ENCODE measurements at places on chromosomes 5 and 9.
A peak's percentile ranks its signal among the peaks of the same experiment; 100 is the strongest.

- DNase-seq: no peak
These were observed 14.5 kb downstream of the C9orf43 start for GRCh38 chr9:113425072-113425471.

- no peak for DNase-seq
These were observed 1009.8 kb downstream of the DNAH5 start for GRCh38 chr5:12934722-12935121.

DNA sequence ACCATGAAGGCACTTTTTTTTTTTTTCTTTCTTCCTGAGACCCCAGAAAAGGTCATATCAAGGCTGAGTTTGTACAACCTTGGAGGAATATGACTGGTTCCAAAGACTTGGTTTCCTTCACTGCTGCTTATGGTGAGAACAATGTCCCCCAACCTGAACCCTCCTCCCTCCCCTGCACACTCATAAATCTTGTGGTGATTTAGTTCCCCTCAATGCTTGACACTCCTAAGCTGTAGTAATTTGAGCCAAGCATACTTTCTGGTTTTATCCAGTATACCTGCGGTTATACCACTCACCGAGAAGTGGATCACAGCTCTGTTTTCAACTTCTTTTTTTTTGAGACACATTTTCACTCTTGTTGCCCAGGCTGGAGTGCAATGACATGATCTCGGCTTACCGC lies 149.9 kb upstream of the KLF4 start:
- DNase-seq: no peak

DNA sequence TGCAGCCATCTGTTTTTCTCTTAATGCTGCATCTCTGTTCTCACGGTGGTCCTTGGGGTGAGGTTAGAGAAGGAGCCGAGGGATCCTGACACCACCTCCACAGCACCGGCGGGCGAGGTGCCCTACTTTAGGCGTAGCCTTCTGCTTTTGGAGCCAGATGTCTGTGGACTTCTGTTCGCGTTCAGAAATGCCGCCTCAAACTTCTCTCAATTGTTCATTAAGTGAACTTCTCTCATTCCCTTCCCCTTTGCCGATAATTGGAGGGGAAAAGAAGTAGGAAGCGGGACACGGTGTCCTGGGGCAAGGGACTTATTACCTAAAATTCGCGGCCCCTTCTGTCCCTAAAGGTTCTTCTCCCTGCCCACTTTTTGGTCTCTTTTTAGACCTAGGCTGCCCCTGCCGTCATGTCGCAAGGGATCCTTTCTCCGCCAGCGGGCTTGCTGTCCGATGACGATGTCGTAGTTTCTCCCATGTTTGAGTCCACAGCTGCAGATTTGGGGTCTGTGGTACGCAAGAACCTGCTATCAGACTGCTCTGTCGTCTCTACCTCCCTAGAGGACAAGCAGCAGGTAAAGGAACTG lies 455 bp downstream of the KIF20A start:
- DNase-seq: no peak

- no peak for DNase-seq
These were observed 184.2 kb downstream of the FANCC start for GRCh38 chr9:95133325-95133705.

DNA sequence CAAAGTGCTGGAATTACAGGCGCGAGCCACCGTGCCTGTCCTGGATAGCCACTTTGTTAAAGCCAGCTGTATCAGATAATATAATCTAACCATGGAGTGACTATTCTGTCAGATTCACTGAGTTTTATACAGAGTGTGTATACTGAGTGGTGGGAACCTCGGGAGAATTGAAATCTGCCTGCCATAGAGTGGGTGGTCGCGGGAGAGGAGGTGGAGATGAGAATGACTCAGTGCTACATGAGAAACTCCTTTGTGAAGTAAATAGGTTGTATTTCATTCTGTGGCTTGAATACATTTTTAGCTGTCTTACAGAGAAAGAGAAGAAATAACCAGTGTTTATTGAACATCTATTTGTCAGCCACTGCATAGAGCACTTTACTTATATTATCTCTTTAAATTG lies 26.4 kb downstream of the ATP6V0E1 start:
- peak; percentile 7 for DNase-seq

DNA sequence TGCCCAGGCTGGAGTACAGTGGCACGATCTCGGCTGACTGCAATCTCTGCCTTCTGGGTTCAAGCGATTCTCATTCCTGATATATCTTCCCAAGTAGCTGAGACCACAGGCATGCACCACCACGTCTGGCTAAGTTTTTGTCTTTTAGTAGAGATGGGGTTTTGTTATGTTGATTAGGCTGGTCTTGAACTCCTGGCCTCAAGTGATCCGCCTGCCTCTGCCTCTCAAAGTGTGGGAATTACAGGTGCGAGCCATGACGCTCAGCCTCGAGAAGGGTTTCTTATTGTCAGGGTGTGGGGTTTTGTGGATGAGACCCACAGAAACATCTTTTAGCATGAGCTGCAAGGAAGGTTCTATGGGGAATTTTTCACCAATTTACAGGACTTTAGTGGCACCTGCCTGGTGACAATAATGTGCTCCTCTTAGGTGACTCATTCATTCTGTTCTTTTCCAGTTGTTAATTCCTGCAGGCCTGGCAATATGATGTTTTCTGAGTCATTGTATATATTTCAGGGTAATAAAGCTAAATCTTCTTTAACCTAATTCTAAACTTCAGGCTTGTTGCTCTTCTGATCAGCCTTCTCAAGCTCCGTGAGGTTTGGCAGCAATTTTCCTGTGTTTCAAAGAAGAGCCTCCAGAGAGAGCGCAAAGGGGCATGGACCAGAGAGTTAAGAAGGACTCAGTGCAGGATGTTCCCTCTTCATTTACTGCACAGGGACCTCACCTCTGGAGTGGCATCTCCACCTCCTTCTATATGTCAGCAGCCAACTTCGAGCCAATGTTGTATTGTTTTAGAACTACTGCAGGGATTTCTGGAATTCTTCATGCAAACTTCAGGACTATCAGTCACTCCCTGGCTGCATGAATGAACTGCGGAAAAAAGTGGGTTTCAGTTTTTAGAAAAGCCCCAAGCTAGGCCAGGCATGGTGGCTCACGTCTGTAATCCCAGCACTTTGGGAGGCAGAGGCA lies 77.8 kb upstream of the ZNF618 start:
- DNase-seq: no peak

GRCh38 chr9:93572636-93573515 lies 3.5 kb upstream of the PHF2 start:
- no peak for DNase-seq

- DNase-seq: no peak
These were observed 513.7 kb upstream of the PTGER4 start for GRCh38 chr5:40165789-40166728.

DNA sequence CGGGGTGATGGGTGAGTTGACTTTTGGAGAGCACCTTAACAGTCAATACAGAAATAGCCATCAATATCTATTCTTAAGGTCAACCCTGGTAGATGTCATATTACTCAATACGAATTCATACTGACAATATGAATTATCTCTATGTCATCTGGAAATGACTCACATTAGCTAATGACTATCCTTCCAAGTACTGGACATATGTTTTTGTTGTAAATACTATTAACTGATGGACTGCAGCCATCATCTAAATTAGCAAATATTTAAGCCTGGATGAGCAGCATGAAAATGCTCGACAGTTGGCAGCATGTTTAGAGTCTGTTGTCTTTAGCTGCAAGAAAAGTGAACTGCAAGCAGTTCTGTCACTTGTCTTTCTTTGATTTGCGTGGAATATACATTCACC lies 19.6 kb upstream of the ISOC1 start:
- DNase-seq: no peak

DNA sequence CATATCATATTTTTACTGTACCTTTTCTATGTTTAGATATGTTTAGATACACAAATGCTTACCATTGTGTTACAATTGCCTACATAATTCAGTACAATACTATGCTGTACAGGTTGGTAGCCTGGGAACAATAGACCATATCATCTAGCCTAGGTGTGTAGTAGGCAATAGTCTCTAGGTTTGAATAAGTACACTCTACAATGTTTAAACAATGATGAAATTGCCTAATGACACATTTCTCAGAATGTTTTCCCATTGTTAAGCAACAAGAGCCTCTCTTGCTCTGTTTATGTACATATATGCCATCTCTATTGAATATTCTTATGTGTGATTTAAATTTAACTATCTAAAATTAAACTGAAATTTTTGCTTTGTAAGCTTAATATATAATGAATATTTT lies 209.6 kb upstream of the ST8SIA4 start:
- DNase-seq: no peak

- no peak for DNase-seq
These were observed 10.4 kb downstream of the SPARC start for GRCh38 chr5:151676314-151676712.

GRCh38 chr9:136091582-136092352 lies 3.3 kb downstream of the NACC2 start:
- no peak for DNase-seq

DNA sequence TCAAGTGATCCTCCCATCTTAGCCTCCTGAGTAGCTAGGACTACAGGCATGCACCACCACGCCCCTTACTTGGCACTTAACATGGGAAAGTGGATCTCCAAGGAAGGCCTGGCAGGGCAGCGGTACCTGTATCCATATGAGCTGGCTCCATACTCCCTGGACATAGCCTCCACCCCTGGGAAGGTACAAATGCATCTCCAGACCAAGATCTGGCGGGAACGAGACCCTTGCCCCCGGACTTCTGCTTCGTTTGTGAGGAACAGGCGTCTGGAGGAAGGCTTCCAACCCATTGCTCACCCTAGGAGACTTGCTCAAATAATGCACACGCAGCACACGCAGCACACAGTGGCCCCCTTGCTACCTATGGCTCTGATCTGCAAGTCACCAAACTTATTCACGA lies 55.2 kb downstream of the CRB2 start:
- DNase-seq: no peak

- DNase-seq: no peak
These were observed 146.1 kb downstream of the GAS1 start for GRCh38 chr9:86801246-86801645.

GRCh38 chr9:111662576-111663300 lies 1.3 kb downstream of the GNG10 start:
- DNase-seq: no peak

GRCh38 chr9:124562328-124562727 lies 55.1 kb upstream of the NR5A1 start:
- DNase-seq: no peak

GRCh38 chr5:173615884-173616576 lies 420 bp downstream of the BOD1 start:
- DNase-seq: peak; percentile 15

- DNase-seq: no peak
These were observed 499.7 kb downstream of the SLCO4C1 start for GRCh38 chr5:101796427-101796826.

DNA sequence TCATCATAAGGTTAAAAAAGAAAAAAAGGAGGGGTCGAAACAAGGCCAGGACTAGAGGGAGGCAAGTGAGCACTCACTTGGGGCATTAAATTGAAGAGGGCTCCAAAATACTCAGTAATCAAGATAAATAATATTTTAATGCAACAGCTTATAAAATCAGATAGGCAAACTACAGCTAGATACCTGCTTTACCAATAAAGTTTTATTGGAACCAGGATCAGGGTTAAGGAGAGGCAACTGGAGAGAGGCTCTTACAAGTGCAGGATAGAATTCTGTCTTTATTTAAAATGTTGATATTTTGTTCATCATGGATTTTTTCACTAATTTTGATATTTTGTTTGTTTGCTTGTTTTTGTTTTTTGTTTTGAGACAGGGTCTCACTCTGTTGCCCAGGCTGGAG lies 30.3 kb upstream of the PURA start:
- no peak for DNase-seq

- no peak for DNase-seq
These were observed 8.7 kb upstream of the MTX3 start for GRCh38 chr5:79999722-80000121.

GRCh38 chr9:14471041-14471440 lies 157.1 kb upstream of the NFIB start:
- DNase-seq: no peak

GRCh38 chr9:127258606-127259471 lies 5.7 kb upstream of the GARNL3 start:
- DNase-seq: no peak

- DNase-seq: no peak
These were observed 84.4 kb downstream of the TMEM215 start for GRCh38 chr9:32867601-32868204.

GRCh38 chr5:139193928-139194327 lies 4.2 kb downstream of the SIL1 start:
- no peak for DNase-seq

- DNase-seq: no peak
These were observed 40.3 kb upstream of the GLRX start for GRCh38 chr5:95862671-95863382.

DNA sequence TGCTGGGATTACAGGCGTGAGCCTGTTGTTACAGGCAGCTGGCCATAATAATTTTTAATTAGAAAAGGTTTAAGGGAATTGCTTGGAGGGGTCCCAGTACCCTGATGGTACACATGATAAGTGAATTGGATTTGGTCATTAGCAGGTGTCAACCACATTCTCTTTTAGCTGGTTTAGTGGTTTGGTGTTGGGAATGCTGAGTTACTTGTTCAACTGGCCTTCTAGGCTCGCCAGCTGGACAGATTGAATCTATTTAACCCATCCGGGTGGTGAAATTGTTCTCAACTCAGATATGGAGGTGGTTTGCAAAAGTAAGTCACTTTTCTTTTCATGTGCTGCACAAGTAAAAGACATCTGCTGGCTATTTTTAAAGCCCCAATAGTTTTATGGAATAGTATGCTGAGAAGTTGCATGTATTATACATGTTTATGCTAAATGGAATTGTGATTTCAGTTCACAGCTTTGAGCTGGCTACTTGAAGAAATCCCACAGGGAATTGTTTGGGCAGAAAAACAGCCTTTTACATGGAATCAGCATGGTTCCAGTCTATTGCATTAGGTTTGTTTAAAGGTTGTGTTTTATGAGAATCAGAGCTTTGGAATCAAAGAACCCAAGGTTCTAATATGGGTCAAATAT lies 149.8 kb upstream of the SLC28A3 start:
- no peak for DNase-seq

- no peak for DNase-seq
These were observed 76.2 kb downstream of the C7 start for GRCh38 chr5:40985501-40985900.

DNA sequence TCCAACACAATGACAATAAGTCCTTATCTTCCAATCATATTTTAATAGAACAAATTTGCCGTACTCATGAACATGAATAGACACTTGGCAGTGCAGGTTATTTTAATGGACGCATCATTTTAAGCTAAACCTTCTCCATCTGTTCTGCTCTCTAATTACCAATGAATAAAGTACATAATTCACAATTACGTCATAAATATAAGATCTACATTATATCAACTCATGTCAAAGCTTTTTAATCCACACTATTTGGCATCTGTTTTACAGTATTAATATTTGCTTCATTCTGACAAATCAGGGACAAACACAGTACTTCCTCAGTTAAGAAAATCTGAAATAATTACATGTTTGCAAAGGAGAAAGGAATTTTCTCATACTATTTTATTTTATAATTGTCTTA lies 344.1 kb upstream of the DMAC1 start:
- no peak for DNase-seq

GRCh38 chr5:140141241-140141640 lies 15.5 kb downstream of the IGIP start:
- no peak for DNase-seq

GRCh38 chr9:92066168-92066567 lies 49.0 kb downstream of the SPTLC1 start:
- DNase-seq: no peak

- no peak for DNase-seq
These were observed 298.4 kb downstream of the TLE1 start for GRCh38 chr9:81390792-81391456.

- DNase-seq: no peak
These were observed 16.3 kb upstream of the KCNV2 start for GRCh38 chr9:2700909-2701550.

- DNase-seq: no peak
These were observed 211.3 kb downstream of the CCDC171 start for GRCh38 chr9:15764131-15764530.
